ENCODE measurements at places on chromosomes 6 and 20.

GRCh38 chr6:43862925-43863324, 92.9 kb downstream of the VEGFA start:
- no peak for DNase-seq

DNA sequence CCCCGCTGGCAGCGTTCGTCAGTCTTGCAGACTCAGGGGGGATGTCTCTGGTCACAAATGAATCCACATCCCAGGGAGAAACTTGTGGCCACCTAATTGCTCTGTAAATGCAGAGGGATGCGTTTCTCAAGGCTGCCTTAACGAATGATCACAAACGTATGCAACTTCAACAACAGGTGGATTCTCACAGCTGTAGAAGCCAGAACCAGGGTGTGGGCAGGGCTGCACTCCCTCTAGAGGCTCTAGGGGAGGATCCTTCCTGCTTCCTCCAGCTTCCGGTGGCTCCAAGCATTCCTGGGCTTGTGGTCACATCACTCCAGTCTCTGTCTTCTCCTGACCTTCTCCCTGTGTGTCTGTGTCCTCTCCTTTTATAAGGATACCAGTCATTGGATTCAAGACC, 3.3 kb upstream of the TAF4 start:
- DNase-seq = no peak

DNA sequence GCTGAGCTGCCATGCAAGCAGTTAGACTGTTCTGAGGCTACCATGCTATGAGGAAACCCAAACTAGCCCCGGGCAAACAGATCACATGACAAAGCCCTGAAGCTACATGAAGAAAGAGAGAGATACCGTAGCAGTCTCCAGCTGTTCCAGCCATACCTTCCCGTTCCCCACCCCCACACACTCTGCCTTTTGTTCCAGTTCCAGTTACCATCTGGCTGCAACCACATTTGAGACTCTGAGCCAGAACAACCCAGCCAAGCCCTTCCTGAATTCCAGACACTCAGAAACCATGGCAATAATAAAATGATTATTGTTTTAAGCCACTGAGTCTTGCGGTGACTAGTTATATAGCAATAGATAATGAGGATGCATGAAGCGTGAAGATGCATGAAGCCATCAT, 28.3 kb downstream of the RIN2 start:
- peak; percentile 83 for DNase-seq

DNA sequence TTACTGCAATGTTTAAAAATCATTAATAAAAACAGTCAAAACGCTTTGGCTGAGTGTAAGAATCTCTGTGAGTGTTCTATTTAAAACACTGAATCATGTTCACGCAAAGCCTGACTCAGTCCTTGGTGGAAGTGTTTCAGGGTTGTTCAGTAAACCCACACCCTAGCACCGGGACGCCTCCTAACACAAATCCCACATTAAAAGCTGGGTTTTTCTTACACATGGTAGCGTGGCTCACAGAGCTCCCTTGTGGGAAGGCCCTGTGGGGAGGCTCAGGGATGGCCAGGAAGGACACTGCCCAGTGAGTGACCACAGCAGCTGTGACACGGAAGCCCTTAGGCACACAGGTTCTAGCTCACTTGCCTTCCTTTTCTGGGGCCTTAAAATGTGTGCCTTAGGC, 80.2 kb downstream of the GMPR start:
- no peak for DNase-seq

GRCh38 chr20:57326667-57327455, 2.7 kb upstream of the SPO11 start:
- DNase-seq = peak; percentile 46

GRCh38 chr20:7389216-7389615, 551.0 kb downstream of the HAO1 start:
- DNase-seq = no peak

DNA sequence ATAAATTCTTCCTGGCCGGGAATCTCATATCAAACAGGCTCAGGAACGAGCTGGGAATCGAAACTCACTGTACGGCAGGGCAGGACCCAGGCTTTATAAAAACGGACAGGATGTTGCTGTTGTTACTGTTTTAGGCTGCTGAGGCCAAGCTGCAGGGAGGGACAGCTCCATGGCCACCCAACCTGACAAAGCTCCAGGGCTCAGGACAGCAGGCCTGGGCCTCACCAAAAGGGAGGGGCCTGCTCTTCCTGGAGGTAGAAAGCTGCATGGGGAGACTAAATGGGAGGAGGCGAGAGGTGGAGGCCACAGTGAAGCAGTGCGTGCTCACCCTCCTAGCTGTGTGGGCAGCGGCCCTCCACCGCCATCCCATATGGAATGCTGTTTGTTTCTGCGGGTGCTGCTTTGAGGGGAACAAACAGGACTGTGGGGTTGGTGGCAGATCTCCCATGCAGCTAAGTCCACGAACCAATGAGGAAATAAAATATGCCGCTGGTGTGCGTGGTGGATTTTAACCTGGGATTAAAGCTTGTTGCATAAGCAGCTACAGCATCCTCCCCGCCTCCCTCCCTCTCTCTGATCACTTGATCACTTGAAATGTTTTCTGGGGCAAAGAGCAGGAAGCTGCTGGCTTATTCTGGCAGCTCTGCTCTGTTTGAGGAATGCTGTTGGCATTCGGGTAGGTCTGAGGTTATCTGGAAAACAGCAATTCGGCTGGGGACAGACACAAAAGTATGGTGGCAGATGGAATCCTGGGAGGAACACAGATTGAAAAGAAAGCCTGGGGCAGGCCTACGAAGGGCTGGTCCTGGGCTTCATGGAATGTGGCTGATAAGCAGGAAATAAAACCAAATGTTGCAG, 2.4 kb upstream of the ZMYND8 start:
- peak; percentile 88 for DNase-seq

- no peak for DNase-seq
These were observed 5.8 kb downstream of the TM9SF4 start for GRCh38 chr20:32115211-32115767.

DNA sequence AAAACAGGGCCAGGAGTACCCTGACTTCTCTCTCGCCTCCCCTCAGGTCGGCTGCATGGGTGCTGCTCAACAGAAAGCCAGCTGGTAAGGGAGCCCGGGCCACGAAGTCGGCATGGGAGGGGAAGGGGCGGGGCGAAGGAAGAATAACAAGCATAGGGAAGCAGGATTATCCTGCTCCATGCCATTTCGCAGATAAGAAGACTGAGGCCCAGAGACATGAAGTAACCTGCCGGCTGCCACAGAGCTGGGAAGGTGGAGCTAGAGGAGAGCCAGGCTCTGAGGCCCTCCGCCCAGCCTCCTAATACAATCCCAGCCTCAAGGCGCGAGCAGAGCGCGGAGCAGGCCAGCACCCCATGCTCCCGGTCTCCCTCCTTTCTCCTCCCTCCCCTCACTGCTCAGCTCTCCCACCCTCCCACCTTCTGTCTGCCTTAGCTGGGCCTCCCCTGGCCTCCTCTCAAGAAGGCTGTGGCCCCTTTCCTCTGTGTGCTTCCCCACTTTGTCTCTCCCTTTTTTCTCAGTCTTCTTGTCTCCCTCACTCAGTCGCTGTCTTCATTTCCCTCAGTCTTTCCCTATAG, 13.2 kb upstream of the HMGA1 start:
- no peak for DNase-seq

GRCh38 chr20:42260184-42260583, 642.0 kb upstream of the CHD6 start:
- DNase-seq = peak; percentile 8

DNA sequence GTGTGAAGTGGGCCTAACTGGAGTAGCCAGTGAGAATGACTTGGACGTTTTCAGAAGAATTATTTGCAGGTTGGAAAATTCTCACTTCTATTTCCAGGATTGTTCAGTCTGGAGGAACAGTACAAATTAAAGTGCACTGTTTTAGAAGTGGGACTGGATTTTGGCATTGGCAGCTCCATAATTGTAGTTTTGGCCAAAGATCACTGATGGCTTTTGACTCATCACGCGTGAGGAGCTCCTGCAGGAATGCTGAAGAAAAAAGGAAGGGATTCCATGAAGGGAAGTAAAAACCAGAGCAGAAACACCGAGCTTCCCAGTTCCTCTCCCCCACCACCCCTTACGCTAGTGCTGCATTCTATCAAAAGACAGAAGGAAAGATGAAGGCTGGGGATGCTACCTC, 103.5 kb downstream of the JARID2 start:
- DNase-seq = no peak

GRCh38 chr20:34337544-34337943, 25.5 kb upstream of the ITCH start:
- no peak for DNase-seq

GRCh38 chr6:151141685-151142084, 98.1 kb upstream of the AKAP12 start:
- DNase-seq = no peak

DNA sequence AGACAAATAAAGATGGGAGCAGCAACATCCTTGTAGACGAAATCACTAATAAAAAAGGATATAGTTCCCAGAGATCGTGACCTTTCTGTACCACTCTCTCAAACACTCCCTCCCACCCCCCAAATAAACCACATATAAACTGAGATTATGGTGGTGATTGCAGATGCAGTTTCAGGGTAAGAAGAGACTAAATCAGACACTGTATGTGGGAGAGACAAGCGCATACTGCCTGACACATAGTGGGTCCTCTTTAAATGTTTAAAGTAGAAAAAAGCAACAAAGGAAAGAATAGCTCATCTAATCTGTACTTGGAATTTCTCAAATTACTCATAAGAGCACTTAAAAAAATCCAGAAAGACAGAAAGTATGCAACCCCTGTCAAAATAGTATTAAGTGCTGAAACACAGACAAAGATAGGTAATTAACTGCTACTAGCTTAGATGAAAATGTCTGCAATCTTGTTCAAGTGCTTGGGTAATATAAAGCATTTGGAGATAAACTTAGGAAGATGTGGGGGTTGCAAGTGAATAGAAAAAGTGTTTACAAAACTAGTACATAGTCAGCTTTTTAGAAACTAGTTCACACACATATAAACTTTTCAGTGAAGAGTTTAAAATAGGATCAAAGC, 151.6 kb downstream of the BACH2 start:
- no peak for DNase-seq

GRCh38 chr20:1534526-1534925, 23.0 kb downstream of the SIRPD start:
- no peak for DNase-seq

DNA sequence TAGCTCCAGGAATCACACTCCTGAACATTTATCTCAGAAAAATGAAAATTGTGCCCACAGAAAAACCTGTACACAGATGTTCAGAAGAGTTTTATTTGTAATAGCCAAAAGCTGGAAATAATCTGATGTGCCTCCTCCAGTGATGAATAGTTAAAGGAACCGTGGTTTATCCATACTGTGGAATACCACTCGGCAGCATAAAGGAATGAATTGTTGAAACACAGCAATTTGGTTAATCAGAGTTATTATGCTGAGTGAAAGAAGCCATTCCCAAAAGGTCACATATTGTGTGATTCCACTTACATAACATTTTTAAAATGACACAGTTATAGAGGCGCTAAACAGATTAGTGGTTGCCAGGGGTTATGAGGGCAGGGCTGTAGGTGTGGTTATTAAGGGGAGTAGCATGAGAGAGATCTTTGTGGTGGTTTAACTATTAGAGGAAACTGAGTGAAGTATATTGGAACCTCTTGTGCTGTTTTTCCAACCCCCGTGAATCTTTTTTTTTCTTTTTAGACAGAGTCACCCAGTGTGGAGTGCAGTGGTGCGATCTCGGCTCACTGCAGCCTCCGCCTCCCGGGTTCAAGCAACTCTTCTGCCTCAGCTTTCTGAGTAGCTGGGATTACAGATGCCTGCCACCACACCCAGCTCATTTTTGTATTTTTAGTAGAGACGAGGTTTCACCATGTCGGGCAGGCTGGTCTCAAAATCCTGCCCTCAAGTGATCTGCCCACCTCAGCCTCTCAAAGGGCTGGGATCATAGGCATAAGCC, 26.2 kb downstream of the PSMF1 start:
- no peak for DNase-seq

- no peak for DNase-seq
These were observed 1342.6 kb upstream of the GJE1 start for GRCh38 chr6:140790109-140790508.

- no peak for DNase-seq
These were observed 6.5 kb upstream of the USP45 start for GRCh38 chr6:99521633-99522151.

- no peak for DNase-seq
These were observed 53.9 kb downstream of the PREX1 start for GRCh38 chr20:48773837-48774418.

GRCh38 chr6:3881711-3882421, 32.7 kb downstream of the FAM50B start:
- DNase-seq = no peak

GRCh38 chr6:75012018-75012417, 193.8 kb downstream of the COL12A1 start:
- DNase-seq = no peak

GRCh38 chr6:53479871-53480270, 65.0 kb downstream of the GCLC start:
- no peak for DNase-seq

DNA sequence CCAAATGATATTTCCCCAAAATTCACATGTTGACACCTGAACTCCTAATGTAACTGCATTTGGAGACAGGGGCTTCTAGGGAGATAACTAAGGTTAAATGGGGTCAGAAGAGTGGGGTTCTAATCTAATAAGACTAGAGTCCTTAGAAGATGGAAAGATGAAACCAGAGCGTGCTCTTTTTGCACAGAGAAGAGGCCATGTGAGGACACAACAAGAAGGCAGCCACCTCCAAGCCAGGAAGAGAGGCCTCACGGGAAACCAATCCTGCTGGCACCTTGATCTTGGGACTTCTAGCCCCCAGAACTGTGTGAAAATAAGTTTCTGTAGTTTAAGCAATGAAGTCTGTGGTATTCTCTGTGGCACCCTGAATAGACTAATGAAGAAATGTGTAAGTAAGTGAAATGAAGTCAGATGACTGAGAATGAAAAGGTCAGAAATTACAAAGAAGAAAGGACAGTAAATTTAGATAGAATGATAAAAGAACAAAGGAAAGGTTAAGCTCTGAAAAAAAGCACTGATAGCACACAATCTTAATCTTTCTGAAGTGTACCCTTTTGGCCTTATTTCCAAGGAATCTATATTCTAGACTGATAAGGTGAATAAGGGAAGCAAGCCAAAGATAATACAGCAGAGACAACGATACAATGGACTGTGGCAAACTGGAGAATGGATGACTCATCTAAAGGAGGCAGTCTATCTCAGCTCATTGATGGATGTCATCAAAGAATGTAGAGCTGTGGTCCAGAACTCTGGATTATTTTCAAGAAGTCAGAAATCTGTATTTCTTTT, 110.4 kb downstream of the MYB start:
- no peak for DNase-seq

DNA sequence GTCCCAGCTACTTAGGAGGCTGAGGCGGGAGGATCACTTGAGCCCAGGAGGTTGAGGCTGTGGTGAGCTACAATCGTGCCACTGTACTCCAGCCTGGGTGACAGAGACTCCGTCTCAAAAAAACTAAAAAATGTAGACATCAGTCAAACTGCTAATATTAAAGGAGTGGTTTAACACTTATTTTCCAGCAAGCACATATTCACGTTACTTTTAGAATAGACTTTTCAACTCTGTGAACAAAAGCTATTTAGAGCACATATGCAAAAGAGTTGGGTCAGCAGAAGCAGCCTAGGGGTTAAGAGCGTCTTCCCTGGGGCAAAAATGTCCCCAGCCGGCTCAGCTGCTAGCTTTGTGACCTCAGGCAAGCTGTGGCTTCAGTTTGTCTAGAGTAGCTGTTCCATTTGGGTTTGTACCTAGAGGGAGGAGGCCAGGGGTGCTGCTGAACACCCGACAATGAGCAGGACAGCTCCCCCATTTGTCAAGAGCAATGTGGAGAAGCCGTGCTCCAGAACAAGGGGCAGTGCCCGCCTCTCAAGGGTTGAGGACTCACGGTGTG, 62.5 kb upstream of the PTGIS start:
- no peak for DNase-seq

GRCh38 chr6:53302678-53303360, 45.9 kb downstream of the ELOVL5 start:
- DNase-seq = no peak

All from eye (tissue), 1 donor.